Occipital lobe (tissue), 3 donors: ENCODE measurements at places on chromosomes 16 and 17. TPM values are rescaled to one million over a fixed set of nuclear protein-coding genes. Genes with fewer than 3 reads are reported as not detected.

GRCh38 chr16:73337373-73338296, 289.7 kb upstream of the ZFHX3 start:
- no peak for DNase-seq

DNA sequence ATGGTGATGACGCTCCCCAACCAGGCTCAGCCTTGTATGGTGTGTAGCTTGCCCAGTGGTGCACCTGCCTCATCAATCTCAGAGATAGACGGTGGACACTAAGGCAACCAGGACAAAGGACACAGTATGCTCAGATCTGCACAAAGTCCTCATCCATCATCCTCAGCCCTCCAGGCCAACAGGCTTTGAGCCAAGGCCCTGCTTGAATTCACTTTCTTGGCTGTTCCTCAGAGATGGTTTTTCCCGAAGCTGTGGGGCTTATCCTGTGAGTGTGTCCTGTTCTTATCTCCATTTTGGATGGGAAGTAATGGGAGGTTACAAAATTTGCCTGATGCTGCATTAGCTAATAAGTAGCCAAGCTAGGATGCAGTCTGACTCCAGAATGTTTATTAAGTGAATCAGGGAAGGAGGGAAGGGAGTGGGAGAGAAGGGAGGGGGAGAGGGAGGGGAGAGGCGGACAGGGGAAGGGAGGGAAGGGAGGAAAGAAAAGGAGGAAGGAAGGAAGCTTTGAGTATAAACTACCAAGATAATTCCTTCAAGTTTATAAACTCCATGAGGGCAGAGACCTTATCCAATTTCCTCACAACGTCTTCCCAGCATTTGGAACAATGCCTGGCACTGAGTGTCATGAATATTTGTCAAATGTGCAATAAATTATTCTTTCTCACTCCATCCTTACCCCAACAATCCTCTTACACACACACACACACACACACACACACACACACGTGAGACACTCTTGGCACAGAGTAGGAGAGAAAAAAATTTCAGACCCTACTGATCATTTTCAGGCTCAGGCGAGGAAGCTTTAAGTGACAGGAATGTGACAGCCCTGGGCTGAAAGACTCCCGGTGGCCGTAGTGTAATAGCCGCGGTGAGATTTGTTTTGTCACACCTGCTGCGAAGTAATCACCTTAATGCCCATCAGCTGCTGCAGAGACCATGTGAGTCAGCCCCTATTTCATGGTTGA, 84.3 kb downstream of the BMERB1 start:
- no peak for DNase-seq

- DNase-seq: no peak
Observed at GRCh38 chr17:27746881-27747280, 53.4 kb downstream of the NOS2 start.

- DNase-seq: no peak
Observed at GRCh38 chr17:59534583-59534982, 30.8 kb upstream of the DHX40 start.

DNA sequence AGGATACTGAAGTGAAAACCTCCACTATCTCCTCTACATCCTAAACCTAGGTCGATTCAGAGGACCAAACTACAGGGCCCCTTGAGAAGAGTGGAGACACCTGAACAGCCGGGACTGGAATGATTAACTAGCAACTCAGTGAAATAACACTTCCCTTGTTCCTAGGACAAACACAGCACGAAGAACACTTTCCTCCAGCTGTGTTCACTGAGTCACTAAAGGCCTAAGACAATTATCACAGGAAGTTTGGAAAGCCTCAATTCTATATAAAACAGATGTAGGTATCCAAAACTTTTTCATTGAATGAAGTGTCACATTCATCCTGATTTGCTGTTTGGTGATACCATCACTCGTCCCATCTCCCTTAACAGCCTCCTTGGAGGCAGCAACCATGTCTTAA, 15.5 kb upstream of the CUEDC1 start:
- DNase-seq: no peak

DNA sequence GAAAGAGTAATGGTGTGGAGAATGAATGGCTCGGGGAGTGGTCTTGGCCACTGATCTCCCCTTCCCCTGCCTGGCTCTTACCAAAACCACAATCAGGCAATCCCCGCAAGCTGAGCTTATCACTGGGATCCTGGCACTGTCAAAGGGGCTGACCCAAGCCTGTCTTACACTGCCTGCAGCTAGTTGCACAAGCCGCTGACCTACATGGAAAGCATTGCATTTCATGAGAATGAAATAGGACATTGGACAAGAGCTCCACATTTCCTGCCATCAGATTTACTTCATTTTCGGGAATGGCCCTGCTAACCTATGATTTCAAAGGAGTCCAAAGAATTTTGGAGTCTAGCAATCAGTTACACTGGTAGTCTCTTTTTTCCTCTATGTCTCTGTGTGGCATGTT, 146.4 kb downstream of the PCTP start:
- DNase-seq: no peak

DNA sequence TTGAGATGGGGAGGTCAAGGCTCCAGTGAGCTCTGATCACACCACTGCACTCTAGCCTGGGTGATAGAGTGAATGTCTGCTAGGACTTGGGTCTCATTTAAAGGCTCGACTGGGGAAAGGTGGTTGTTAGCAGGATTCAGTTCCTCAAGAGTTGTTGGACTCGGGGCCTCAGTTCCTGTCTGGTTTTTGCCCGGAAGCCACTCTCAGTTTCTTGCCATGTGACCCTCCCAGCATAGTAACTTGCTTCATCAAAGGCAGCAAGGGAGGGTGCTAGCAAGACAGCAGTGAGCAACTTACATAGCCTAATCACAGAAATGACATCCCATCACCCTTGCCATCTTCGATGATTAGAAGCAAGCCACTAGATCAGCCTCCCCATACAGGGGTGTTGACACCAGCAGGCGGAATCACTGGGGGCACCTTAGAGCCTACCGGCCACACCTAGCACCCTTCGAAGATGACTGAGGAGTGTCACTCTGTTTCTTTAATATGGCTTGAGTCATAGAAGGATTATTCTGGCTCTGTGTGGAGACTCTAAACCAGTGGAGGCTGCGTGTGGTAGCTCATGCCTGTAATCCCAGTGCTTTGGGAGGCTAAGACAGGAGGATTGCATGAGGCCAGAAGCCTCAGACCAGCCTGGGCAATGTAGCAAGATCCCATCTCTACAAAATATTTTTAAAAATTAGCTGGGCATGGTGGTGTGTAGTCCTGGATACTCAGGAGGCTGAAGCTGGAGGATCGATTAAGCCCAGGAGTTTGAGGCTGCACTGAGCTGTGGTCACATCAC, 13.2 kb upstream of the SCNN1B start:
- no peak for DNase-seq

Gene TAT
- total RNA-seq: 0.31 TPM

Gene PDE6G
- not detected for total RNA-seq

Gene CACNG5
- 0.31 TPM for total RNA-seq

Gene ABCA8
- 3.9 TPM for total RNA-seq

Gene CSH2
- not detected for total RNA-seq

Gene SAP30BP
- 34.0 TPM for total RNA-seq

Gene NPTX1
- total RNA-seq: 19.3 TPM
